Stimulated activated CD4-positive, alpha-beta T cell treated with anti-CD3 and anti-CD28 coated beads, Interleukin-1b, Interleukin-23, amount 100 ng/mL, for 1 hour (primary cell): ENCODE measurements at places on chromosomes 16 and 17.
A peak's percentile ranks its signal among the peaks of the same experiment; 100 is the strongest.

DNA sequence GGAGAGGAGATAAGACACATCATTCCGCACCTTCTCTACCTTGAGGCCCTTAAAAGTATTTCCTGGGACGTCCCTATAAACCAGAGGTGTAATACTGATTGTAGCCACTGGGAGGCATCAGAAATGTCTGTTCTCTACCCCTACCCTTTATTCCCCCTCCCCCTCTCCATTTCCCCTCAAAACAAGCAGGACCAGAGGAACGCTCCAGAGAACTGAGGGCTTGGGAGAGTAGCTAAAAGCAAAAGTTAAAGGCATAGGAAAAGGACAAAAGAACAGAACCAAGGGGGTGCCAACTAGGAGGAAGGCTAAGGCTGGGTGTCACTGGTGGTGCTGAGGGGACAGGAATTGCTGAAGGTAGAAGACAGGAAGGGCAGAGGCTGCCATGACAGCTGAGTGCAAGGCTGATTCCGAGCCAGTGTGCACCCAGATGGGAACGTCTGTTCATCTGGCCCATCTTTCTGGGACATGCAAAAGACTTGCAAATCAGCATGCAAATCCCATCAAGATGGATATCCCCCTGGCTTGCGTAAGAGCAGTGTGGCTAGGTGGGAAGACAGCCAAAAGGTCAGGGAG, 6.7 kb downstream of the CAMTA2 start:
- no peak for DNase-seq

DNA sequence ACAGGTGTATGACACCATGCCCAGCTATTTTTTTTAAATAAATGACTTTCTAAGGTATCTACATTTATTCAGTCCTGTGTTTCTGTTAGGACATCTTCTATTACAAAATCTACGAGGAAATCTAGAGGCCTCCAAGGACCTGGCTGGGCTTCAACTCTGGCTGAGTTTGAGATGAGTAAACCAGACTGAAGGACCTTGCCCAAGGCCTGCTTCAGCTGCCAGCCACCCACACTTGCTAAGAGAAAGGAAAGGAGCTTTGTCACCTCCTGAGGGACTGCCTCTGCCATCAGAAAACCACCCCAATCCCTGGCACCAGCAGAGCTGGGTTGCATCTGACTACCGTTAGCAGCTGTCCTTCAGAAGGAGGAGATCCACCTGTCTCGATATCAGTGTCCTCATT, 1.3 kb upstream of the MYO1D start:
- no peak for DNase-seq

DNA sequence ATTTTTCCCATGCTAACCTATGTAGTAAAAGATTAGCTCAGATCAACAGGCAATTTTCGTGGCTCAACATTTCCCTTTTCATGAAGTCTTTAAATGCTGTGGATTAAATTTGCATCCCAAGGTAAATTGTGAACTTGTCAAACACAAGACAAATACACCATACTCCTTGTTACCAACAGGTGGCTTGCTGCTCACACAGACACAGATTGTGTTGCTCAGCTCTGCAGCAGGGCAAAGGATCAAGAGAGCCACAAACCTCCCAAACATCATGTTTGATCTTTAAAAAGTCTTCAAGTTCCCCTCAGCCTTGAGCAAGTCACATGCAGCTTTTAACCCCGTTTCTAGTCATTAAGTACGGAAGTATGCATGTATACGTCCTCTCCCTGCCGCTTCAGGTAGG, 119.6 kb upstream of the CNTNAP4 start:
- DNase-seq: no peak

GRCh38 chr16:73186752-73187601, 139.0 kb upstream of the ZFHX3 start:
- DNase-seq: no peak

GRCh38 chr17:37405955-37406634, 541 bp downstream of the ACACA start:
- no peak for DNase-seq

- no peak for DNase-seq
Observed at GRCh38 chr17:69246726-69247375, 18.2 kb upstream of the ABCA10 start.

- DNase-seq: no peak
Observed at GRCh38 chr17:27944546-27945332, 51.6 kb upstream of the LYRM9 start.

DNA sequence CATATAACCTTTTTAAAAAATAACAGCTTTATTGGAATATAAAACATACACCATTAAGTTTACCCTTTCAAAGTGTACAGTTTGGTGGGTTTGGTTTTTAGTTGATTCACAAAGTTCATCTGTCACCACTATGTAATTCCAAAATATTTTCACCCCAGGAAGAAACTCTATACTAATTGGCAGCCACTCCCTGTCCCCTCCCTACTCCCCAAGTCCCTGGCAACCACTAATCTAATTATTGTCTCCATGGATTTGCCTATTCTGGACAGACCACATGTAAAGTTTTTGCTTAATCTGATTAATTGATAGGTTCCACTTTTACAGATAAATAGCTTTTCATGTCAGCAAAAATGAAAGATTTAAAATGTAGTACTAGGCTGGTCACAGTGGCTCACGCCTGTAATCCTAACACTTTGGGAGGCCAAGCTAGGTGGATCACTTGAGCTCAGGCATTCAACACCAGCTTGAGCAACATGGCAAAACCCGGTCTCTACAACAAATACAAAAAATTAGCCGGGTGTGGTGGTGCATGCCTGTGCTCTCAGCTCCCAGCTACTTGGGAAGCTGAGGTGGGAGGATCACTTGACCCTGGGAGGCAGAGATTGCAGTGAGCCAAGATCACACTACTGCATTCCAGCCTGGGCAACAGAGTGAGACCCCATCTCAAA, 25.0 kb upstream of the MAPK3 start:
- DNase-seq: no peak

GRCh38 chr17:8955021-8955959, 10.2 kb downstream of the PIK3R5 start:
- DNase-seq: no peak

GRCh38 chr16:83125999-83126568, 499.3 kb downstream of the CDH13 start:
- no peak for DNase-seq

GRCh38 chr16:2983706-2984136, 3.5 kb upstream of the PKMYT1 start:
- DNase-seq: peak; percentile 53

DNA sequence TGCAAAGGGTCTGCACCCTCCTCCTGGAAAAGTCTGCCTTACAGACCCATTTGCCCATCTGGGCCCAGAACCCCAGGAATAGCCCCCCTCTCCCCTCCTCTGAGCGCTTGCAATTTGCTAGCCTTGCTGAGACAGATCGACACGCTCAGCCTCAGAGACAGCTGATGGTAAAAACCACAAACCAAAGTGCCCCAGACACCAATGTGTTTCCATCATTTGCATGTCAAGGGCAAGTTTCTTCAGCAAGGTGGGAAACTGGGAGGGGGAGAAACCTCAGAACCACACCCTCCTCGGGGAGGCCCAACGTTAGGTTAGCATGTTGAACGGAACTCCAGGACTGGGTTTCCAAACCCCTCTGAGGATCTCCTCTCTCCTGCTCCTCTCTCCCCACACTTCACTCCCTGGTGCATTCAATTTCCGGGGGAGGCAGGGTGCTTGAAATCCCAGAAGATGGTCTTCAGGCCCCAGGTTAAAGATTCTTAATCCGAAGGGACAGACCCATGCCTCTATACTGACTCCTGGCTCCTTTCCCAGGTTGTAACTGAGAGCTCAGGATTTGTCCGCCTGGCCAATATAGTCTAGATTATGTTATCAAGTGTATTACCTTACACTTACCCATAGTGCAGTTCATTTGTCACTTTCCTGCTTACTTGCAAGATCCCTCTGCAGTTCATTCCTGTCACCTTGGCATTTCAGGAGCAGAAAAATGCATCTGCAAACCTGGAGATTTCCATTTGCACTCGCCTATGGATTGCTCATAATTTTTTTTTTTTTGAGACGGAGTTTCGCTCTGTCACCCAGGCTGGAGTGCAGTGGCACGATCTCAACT, 1.3 kb upstream of the CUEDC1 start:
- DNase-seq: no peak

DNA sequence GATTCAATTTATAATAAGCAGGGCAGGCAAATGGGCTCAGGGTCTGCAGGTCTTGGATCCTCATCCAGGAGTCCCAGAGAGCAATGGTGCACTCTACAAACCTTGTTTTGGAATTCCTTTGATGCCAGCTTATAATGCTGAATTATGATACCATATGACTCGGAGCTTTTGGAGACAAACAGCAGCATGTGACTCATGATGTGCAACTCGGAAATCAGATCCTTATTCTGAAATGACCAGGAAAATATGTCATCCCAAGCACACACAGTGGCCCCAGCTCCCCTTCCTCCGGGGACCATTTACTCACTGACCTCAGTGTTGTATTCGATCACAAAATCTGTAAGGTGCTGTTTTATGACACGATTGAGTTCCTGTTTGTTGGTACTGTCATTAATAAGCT, 20.2 kb upstream of the UMOD start:
- no peak for DNase-seq

DNA sequence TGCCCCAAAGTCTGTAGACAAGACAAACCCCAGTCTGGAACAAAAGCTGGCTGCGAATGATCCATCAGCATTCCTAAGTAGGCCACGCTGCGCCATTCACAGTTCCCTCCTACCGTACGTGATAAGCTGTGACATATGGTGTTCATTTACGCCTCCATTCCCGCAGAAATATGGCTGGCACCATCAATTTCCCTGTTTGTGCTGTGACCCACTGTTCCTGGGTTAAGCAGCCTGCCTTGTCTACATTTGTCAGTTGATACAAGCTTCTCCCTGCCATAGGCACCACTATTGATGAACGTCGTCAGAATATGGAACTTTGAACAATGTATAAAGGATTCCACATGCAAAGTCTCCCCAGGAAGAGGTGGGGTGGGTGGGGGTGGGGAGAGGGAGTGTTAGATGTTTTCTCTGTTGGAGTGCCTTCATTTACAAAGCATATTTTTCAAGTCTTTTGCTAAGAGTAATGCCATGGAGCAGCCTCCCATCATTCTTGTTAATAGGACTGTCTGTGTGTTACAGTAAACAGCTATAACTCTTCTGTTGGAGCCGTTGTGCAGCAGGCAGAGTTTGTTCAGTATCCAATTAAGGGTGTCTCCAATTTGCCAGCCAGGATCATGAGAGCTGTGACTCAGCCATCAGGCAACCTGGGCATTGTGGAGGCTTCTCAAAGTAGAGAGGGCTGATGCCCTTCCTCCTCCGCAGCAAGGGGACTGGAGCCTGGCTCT, 294.6 kb downstream of the TMEM114 start:
- DNase-seq: no peak

- no peak for DNase-seq
Observed at GRCh38 chr16:27498031-27498825, 51.5 kb downstream of the GTF3C1 start.

DNA sequence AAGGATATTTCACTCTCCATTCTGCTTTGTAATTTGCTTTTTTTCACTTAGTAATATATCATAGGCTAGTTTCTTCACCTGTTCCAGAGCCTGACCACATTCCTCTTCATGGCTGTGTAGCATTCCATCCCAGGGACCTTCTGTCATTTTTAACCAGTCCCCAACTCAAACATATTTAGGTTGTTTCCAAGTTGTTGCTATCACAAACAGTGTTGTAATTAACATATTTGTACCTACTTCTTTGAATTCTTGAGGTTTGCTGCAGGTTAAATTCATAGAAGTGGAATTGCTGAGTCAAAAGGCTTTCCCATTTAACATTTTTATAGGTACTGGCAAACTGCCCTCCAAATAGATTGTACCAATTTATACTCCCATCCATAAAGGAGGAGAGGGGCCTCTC, 65.1 kb upstream of the MED9 start:
- DNase-seq: no peak

DNA sequence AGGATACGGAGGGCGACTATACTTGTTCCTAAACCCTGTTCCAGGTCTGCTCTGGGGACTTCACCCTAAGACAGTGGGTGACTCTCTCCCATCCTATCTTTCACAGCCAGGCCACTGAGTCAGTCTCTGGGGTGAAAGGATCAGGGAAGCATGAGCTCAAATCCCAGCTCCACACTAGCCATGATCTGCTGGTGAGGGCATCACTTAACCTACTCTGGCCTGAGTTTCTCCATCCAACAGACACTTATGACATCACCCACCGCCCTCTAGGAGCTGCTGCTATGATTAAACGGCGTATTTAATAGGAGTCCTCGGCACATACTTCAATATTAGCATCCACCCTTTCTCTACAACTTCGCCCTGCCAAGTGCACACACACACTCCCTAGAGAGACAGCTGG, 10.1 kb downstream of the GAST start:
- no peak for DNase-seq

DNA sequence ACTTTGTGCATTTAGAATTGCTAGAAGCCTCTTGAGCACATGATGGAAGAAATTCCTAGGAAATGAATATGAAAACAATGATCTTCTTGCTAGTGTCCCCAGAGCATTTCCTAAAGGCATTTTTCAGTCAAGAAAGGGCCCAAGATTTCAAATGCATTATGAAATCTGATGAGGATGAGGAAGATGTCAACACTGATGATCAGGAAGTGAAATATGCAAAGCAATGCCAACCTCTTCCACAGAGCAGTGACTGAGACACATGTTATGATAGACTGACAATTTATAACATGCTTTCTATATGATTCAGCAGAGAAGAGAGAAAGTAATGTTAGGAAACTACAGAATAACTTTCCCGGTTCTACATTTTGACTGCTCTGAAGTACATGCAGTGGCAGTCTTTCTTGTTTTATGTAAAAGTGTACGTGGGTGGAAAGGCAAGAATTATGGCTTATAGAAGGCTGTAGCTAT, 859.1 kb upstream of the GOT2 start:
- no peak for DNase-seq

DNA sequence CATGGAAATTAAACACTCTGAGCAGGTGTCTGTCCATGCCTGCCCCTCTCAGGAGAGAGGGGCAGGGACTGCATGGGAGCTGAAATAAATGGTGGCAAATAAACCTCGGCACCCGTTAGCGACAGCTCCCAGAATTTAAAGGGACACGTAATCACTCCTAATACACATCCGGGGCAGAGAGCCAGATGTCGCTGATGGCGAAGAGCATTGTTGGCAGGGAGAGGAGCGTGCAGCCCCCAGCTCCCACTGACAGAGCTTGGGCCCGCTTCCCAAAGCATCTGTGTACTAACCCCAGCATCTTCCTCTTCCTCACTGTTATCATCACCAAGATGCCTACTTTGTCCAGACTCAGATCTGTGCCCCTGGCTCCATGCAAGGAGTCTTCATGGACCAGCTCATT, 85.8 kb downstream of the IRX5 start:
- DNase-seq: no peak

- DNase-seq: no peak
Observed at GRCh38 chr16:3836641-3837040, 43.9 kb downstream of the CREBBP start.

- no peak for DNase-seq
Observed at GRCh38 chr16:19935694-19936093, 51.0 kb upstream of the GPRC5B start.

GRCh38 chr17:17089796-17090641, 47.8 kb downstream of the MPRIP start:
- no peak for DNase-seq

DNA sequence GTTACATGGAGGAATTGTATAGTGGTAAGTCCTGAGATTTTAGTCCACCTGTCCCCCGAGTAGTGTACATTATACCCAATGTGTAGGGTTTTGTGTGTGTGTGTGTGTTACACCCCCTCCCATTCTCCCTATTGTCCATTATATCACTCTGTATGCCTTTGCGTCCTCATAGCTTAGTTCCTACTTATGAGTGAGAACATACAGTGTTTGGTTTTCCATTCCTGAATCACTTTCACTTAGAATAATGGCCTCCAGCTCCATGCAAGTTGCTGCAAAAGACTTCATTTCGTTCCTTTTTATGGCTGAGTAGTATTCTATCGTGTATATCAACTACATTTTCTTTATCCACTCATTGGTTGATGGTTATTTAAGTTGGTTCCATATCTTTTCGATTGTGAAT, 635 bp upstream of the FA2H start:
- DNase-seq: no peak
